ENCODE measurements at places on chromosomes 5 and 9.

DNA sequence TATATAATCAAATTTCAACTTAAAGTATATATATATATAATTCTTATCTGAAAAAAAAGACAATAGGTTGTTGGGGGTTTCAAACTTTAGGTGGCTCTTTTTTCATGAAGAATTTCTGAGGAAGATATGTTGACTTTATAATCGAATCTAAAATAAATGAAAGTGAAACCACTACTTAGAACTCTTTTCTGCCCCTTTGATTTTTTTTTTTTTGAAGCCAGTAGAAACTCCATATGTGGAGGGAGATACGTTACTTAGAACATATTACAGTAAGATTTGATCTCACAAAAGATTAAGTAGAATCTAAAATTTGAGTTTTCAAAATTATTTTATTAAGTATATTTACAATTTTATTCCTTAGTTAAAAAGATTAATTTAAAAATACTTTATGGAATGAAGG, 96.9 kb downstream of the ATG10 start:
- no peak for DNase-seq

GRCh38 chr5:178388386-178389025, 155.9 kb upstream of the PHYKPL start:
- no peak for DNase-seq

DNA sequence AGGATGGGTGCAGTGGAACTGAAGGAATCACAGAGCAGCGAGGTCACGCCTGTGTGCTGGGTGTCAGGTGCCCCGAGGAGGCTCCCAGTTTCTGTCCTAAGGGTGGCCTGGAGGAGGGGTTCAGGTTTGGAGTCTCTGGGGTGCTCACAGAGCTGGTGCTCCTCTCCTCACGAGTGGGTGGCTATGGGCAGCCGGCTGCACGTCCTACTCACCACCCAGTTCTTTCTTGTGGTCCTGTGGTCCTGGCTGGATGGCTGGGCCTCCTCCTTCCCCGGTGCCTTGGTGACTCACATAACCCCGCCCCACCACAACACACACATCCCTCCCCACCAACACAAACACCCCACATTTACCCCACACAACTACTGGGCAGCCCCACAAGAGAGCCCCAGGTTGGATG, 9.9 kb upstream of the PTGS1 start:
- no peak for DNase-seq

DNA sequence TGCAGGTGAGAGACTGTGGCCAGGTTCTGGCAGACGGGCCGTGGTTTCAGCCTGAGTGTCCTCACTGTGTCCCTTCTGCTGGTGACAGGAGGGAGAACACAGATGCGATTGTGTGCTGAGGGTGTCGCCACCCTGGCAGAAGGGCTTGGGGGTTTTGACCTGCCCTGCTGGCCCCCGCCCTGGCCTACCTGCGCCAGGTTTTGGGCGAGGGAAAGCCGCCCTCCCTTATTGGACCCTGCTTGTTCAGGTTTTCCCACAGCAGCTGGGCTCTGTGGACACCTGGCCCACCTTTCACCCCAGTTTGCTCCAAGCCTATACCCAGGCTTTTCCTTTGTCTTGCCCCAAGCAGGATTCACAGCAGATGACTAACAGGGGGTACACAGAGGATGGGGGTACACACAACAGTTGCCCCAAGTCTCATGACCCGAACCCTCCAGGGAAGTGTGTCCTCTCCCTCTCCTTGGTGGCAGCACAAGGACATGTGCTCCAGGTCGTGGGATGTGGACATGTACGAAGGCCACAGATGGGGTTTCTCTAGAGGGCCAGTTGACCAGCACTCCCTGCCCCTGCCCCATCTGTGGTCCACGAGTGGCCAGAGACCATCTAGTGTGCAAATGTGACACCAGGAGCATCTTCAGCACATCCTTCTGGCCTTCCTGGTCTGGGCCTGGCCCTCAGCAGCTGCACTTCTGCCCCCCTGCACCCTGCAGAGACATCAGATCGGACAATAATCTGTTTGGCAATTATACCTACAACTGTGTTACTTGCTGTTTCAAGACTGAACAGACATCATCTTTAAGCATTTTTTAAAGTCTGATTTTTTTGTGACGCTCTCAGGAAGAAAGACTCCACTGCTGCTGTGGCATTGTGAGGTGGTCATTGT, 265.8 kb upstream of the IRX4 start:
- DNase-seq: no peak

- peak; percentile 46 for DNase-seq
Observed at GRCh38 chr9:105055917-105056316, 128.0 kb upstream of the ABCA1 start.

DNA sequence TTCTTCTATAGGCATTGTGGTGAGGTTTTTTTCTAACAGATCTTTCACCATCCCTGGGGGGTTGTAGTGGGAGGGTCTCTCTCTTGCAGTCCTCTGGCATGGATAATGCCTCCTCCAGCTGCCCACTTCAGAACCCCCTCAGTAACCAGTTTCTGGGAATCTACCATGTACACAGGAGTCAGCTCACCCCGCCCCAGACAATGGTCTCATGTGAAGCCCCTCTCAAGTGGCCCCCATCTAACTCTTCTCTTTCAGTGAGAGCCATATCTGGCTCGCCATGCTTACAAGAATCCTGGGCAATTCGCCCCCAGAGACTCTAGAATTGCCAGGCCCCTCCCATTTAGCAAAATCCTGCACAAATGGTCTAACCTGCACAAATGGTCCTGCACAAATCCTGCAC, 144.4 kb upstream of the FSTL4 start:
- DNase-seq: no peak

Measured in erythroblast (primary cell).